ENCODE measurements at places on chromosomes 16 and 17. TPM values are rescaled to one million over a fixed set of nuclear protein-coding genes. Genes with fewer than 3 reads are reported as not detected.

The NOD2 gene
- not detected for total RNA-seq

The ABAT gene
- total RNA-seq = 0.61 TPM

The CBFA2T3 gene
- 0.56 TPM for total RNA-seq

The TPSD1 gene
- total RNA-seq = not detected

The WFIKKN1 gene
- 0.10 TPM for total RNA-seq

The UMOD gene
- not detected for total RNA-seq

The TP53TG3D gene
- 1.7 TPM for total RNA-seq

The CRISPLD2 gene
- 3.2 TPM for total RNA-seq

The ANKS4B gene
- 0.06 TPM for total RNA-seq

The OR4D1 gene
- 0.02 TPM for total RNA-seq

The SMPD3 gene
- total RNA-seq = 0.31 TPM

The OR3A3 gene
- total RNA-seq = not detected

The YWHAE gene
- 530 TPM for total RNA-seq

The TMUB2 gene
- total RNA-seq = 45.3 TPM

The G6PC1 gene
- not detected for total RNA-seq

The TNFRSF13B gene
- total RNA-seq = not detected

The FNDC8 gene
- not detected for total RNA-seq

The CCL8 gene
- total RNA-seq = not detected

The IRX5 gene
- total RNA-seq = 1.9 TPM

The MEOX1 gene
- total RNA-seq = not detected

The ZNF624 gene
- 3.9 TPM for total RNA-seq

The IKZF3 gene
- not detected for total RNA-seq

The KRTAP2-3 gene
- total RNA-seq = not detected

The CACNG3 gene
- not detected for total RNA-seq

The OMG gene
- not detected for total RNA-seq

The FBXL19 gene
- total RNA-seq = 22.2 TPM

The NDRG4 gene
- 26.9 TPM for total RNA-seq

The TBC1D26 gene
- total RNA-seq = not detected

The SPNS3 gene
- total RNA-seq = 0.06 TPM

The ADAMTS18 gene
- not detected for total RNA-seq

The MYH11 gene
- total RNA-seq = 0.13 TPM

The STH gene
- not detected for total RNA-seq

The CHD9NB gene
- 1.4 TPM for total RNA-seq

The CSF3 gene
- total RNA-seq = 0.06 TPM

The SGF29 gene
- 22.7 TPM for total RNA-seq

The TBC1D3 gene
- total RNA-seq = not detected

The RAD51D gene
- 25.5 TPM for total RNA-seq

The PLK1 gene
- 186 TPM for total RNA-seq

The GCGR gene
- total RNA-seq = 0.18 TPM

The KRT33B gene
- not detected for total RNA-seq

The TEX19 gene
- 0.60 TPM for total RNA-seq

The NEK8 gene
- total RNA-seq = 4.8 TPM

The RCVRN gene
- not detected for total RNA-seq

The SDR42E2 gene
- total RNA-seq = not detected

The TBC1D3G gene
- total RNA-seq = not detected

The SCNN1B gene
- total RNA-seq = 0.18 TPM

The PDILT gene
- total RNA-seq = not detected

The GPR139 gene
- not detected for total RNA-seq

The DUSP14 gene
- total RNA-seq = 49.3 TPM

The OR1D2 gene
- not detected for total RNA-seq

The GPR179 gene
- 0.03 TPM for total RNA-seq
